ENCODE measurements at places on chromosomes 7 and 10.

DNA sequence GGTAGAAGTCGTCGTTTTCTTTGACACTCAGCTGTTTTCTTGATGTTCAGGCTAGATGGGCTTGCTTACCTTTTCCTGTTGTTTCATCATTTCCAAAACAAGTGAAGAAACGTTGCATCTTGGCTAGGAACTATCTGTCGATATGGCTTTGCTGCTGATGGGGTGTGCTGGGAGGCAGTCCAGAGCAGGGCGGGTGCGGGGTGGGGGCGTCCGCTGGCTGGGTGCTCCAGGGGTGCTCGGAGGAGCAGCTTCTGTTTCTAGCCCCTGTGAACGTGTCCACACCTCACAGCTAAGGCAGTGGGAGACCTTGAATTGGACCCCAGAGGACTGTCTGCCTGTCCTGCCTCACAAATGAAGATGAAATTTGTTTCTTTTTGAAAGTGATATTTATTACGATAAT lies 7.6 kb upstream of the SUN1 start:
- no peak overlapping the region for H3K4me3 ChIP-seq
- peaks cover 24% of the 10 kb centered on the region for H3K36me3 ChIP-seq
- peak overlapping the region; percentile 9 for H3K27ac ChIP-seq
- no peaks in the 10 kb centered on the region for H3K27me3 ChIP-seq

- peak within 1 kb of the TSS; percentile 72 for H3K27ac ChIP-seq
- DNase-seq: peak; percentile 32
- peaks cover 58% of the 10 kb centered on the region for H3K4me1 ChIP-seq
- peaks cover 13% of the 10 kb centered on the region for H3K27me3 ChIP-seq
Measured at GRCh38 chr10:89327803-89328441, at the start of gene IFIT3. IFIT3 (plus strand) TSS chr10:89327997; CDS start chr10:89328074, 77 bp downstream.

DNA sequence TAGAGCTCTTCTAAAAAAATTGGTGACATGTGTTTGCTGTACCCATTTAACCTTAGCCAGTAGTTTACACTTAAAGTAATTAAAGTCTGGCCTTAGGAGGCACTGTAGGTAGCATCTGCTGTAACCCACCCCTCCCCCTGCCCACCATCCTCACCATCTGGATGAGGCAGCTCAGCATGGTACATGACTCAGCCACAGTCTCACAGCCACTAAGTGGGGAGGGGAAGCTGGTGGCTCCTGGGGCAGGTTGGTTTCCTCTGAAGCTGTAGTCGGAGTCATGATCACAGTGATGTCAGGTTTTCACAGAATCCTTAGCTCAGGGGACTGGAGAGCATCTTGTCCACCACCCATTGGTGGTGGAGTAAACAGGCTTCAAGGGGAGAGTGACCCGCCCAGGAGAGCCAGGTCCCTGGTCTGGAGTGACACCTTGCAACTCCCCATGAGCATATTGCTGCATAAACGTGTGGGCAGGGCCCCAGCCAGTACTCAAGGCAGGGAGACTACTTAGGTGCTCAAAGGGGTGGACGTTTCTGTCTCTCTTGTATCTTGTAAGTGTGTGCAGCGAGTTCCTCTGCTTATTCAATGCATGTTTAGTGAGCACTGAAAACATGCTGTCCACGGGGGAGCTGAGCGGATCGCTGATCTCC lies 125.9 kb downstream of the GRK5 start:
- peaks cover 19% of the 10 kb centered on the region for H3K36me3 ChIP-seq
- H3K4me1 ChIP-seq: peaks cover 19% of the 10 kb centered on the region
- peak overlapping the region; percentile 12 for H3K27ac ChIP-seq
- no peaks in the 10 kb centered on the region for H3K27me3 ChIP-seq
- H3K4me3 ChIP-seq: no peak overlapping the region

- H3K4me1 ChIP-seq: no peaks in the 10 kb centered on the region
- no peak overlapping the region for H3K27ac ChIP-seq
- no peak for DNase-seq
Measured at GRCh38 chr7:7321681-7322080, 139.3 kb downstream of the C1GALT1 start.

GRCh38 chr10:131944412-131944811 lies 37.3 kb downstream of the BNIP3 start:
- H3K27me3 ChIP-seq: no peaks in the 10 kb centered on the region
- H3K4me1 ChIP-seq: peaks cover 11% of the 10 kb centered on the region
- H3K36me3 ChIP-seq: peaks cover 71% of the 10 kb centered on the region
- DNase-seq: no peak
- no peak overlapping the region for H3K4me3 ChIP-seq

- DNase-seq: no peak
- H3K27ac ChIP-seq: no peak overlapping the region
- H3K4me3 ChIP-seq: no peak overlapping the region
- peaks cover 6% of the 10 kb centered on the region for H3K27me3 ChIP-seq
- H3K36me3 ChIP-seq: no peaks in the 10 kb centered on the region
- no peaks in the 10 kb centered on the region for H3K4me1 ChIP-seq
Measured at GRCh38 chr10:63027531-63027930, 105.6 kb upstream of the NRBF2 start.

DNA sequence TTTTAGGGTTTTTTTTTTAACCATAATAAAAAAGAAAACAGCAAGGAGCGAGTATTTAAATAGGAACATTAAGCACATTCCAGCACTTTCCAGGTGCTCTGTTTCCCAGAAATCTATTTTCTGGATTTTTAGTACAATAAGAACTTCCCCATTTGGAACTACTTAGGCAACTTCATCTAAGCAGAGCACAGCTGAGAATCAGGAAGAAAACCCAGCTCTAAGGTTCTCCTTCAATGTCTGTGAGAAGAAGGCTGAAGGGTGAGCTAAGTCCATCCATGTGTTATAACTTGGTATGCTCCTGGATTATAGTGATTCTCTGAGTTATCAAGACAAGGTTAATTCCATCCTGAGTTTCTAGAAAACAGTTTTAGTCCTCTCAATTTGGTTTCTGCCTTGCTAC lies 181.9 kb downstream of the CYP26A1 start:
- H3K27me3 ChIP-seq: no peaks in the 10 kb centered on the region
- H3K36me3 ChIP-seq: no peaks in the 10 kb centered on the region
- no peaks in the 10 kb centered on the region for H3K4me1 ChIP-seq
- DNase-seq: no peak

DNA sequence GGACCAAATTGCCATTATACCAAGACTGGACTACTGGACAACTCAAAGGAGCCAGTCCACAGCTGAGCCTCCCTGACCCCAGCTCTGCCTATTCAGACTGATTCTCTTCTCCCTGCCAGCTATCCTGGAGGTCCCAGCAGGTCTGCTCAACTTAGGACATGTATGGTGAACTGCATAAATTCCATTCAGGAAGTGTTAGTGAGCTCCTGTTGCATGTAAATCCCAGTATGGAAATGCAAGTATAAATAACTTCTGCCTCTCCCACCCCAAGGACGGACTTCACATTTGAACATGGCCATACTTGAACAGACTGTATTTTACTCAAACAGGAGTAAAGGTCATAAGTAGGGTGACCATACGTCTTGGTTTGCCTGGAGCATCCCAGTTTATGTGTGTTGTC lies 128.4 kb downstream of the CHCHD3 start:
- H3K36me3 ChIP-seq: no peaks in the 10 kb centered on the region
- no peak for DNase-seq
- no peaks in the 10 kb centered on the region for H3K27me3 ChIP-seq
- no peak overlapping the region for H3K27ac ChIP-seq

- no peak for DNase-seq
- H3K27ac ChIP-seq: no peak overlapping the region
- H3K36me3 ChIP-seq: no peaks in the 10 kb centered on the region
- no peaks in the 10 kb centered on the region for H3K27me3 ChIP-seq
- no peak overlapping the region for H3K4me3 ChIP-seq
Measured at GRCh38 chr7:98357751-98358161, 43.1 kb downstream of the BAIAP2L1 start.

GRCh38 chr10:35226507-35226906 lies 99.9 kb downstream of the CREM start:
- peaks cover 4% of the 10 kb centered on the region for H3K36me3 ChIP-seq
- DNase-seq: no peak
- no peaks in the 10 kb centered on the region for H3K27me3 ChIP-seq
- H3K27ac ChIP-seq: no peak overlapping the region
- peaks cover 7% of the 10 kb centered on the region for H3K4me1 ChIP-seq
- no peak overlapping the region for H3K4me3 ChIP-seq

GRCh38 chr7:81175275-81175940 lies 256.6 kb upstream of the SEMA3C start:
- H3K27ac ChIP-seq: no peak overlapping the region
- no peak overlapping the region for H3K4me3 ChIP-seq
- no peaks in the 10 kb centered on the region for H3K36me3 ChIP-seq
- no peak for DNase-seq
- no peaks in the 10 kb centered on the region for H3K27me3 ChIP-seq

- H3K27me3 ChIP-seq: no peaks in the 10 kb centered on the region
- H3K36me3 ChIP-seq: peaks cover 71% of the 10 kb centered on the region
- DNase-seq: no peak
Measured at GRCh38 chr7:131103997-131104396, 223.7 kb upstream of the MKLN1 start.

DNA sequence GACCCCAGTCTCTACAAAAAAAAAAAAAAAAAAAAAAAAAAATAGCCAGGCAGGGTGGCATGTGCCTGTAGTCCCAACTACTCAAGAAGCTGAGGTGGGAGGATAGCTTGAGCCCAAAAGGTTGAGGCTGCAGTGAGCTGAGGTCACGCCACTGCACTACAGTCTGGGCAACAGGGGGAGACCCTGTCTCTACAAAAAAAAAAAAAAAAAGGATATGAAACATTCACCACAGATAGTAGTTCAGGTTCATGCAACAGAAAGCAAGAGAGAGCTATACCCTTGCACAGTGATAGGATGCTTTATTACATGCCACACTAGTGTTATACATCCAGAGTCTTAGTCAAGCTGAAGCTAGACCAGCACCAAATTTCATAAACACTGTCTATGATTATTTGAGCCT lies 148.4 kb upstream of the KAT6B start:
- H3K4me1 ChIP-seq: peaks cover 4% of the 10 kb centered on the region
- H3K27me3 ChIP-seq: no peaks in the 10 kb centered on the region
- no peak for DNase-seq
- H3K4me3 ChIP-seq: no peak overlapping the region

DNA sequence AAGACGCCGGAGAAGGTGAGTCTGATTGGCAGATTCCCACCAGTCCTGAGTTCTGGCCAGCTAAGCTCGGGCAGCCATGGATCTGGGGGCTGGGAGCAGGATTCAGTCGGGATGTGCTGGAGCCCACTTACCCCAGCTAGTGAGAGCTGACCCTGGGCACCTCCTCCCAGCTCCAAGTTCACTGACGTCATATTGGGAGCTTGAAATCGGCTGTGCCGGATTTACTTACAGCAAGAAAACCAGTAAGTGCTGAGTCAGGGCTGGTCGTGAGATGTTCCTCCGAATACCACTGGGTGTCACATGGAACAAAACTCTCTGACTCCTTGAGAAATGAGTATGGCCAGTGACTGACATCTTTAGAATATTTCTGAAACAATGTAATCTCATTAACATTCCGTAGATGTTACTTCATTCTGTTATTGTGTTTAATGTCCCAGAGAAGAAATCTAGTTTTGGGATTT lies 621.2 kb downstream of the SDK1 start:
- no peak for DNase-seq
- H3K27ac ChIP-seq: no peak overlapping the region
- peaks cover 2% of the 10 kb centered on the region for H3K27me3 ChIP-seq
- peaks cover 3% of the 10 kb centered on the region for H3K4me1 ChIP-seq
- H3K36me3 ChIP-seq: no peaks in the 10 kb centered on the region

DNA sequence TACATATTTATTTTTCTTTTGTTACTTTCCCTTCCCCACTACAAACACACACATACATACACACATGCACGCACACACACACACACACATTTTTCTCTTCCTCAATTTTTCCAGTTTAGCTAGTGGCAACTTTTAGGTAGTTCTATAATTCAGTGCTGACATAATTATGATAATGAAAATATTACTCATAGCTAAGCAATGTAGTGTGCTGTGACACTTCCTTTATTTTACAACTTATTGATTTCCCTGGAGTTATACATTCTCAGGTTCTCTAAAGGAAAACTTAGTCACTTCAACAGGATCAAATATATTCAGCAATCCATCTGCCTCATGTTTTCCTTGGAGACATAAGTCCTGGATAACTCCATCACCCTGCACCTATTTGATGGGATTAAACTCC lies 151.6 kb downstream of the CACNA2D1 start:
- no peaks in the 10 kb centered on the region for H3K4me1 ChIP-seq
- H3K27me3 ChIP-seq: no peaks in the 10 kb centered on the region
- no peak overlapping the region for H3K27ac ChIP-seq
- DNase-seq: no peak

DNA sequence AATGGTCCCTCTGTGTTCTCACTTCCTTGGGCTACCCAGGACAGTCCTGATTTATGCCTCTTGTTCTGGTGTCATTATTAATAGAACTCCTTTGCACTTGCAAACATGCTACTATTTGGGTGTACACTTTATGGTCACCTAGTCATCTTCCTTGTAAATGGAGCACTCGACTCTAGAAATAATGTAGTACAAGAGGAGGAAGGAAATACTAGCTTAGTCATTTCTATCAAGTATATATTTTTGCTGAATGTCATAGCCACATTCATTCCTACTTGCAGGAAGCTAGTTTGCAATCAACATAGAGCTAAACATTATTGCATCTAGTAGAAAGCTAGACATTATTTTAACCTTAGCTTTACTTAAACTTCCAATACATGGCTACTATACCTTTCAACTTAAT lies 335.3 kb downstream of the MAGI2 start:
- no peak for DNase-seq
- no peak overlapping the region for H3K27ac ChIP-seq
- no peaks in the 10 kb centered on the region for H3K36me3 ChIP-seq
- no peaks in the 10 kb centered on the region for H3K27me3 ChIP-seq

- H3K36me3 ChIP-seq: no peaks in the 10 kb centered on the region
- peaks cover 5% of the 10 kb centered on the region for H3K4me1 ChIP-seq
- peaks cover 18% of the 10 kb centered on the region for H3K27me3 ChIP-seq
- H3K27ac ChIP-seq: no peak overlapping the region
Measured at GRCh38 chr10:18400201-18400905, 251.0 kb downstream of the NSUN6 start.

GRCh38 chr7:151408839-151409666 lies 785 bp downstream of the WDR86 start:
- peaks cover 26% of the 10 kb centered on the region for H3K4me1 ChIP-seq
- peaks cover 44% of the 10 kb centered on the region for H3K27me3 ChIP-seq
- DNase-seq: peak; percentile 68
- peak overlapping the region; percentile 65 for H3K4me3 ChIP-seq

- DNase-seq: no peak
- H3K4me3 ChIP-seq: no peak overlapping the region
- H3K27ac ChIP-seq: no peak overlapping the region
Measured at GRCh38 chr10:88262591-88263234, 320.4 kb downstream of the RNLS start.
